ENCODE measurements at places on chromosomes 6 and 20. TPM values are rescaled to one million over a fixed set of nuclear protein-coding genes. Genes with fewer than 3 reads are reported as not detected.
A peak's percentile ranks its signal among the peaks of the same experiment; 100 is the strongest.

DNA sequence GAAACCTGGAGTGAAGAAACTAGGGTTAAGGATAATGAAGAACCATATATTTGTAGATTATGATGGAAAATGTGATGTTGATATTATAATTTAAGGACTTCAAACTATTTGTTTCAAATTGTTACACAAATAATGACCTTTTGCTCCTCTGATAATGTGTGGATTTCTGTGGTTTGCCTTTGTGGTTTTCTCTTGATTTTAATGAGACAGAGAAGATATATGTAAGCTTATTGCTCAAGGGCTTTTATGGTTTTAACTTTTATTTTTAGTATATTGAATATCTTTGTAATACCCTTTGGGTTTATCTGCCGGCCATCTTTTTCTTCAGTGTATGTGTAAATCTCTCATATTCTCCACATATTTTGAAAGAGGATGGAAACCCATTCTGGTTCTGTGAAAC is 362.3 kb downstream of the RIMS1 start:
- DNase-seq: no peak

- no peak for DNase-seq
Measured at GRCh38 chr6:110542311-110543024, 66.1 kb upstream of the SLC22A16 start.

GRCh38 chr6:111121789-111122350 is 34.6 kb downstream of the SLC16A10 start:
- no peak for DNase-seq

- no peak for DNase-seq
Measured at GRCh38 chr6:102660303-102660702, 1266.8 kb downstream of the GRIK2 start.

GRCh38 chr6:27866357-27867050 is 45.7 kb downstream of the OR2B2 start:
- DNase-seq: peak; percentile 78

The MAP3K7 gene
- total RNA-seq: 10.1 TPM

GRCh38 chr6:110221738-110222137 is 41.5 kb downstream of the CDC40 start:
- no peak for DNase-seq

The HEY2 gene
- total RNA-seq: 0.33 TPM

The ELOVL5 gene
- total RNA-seq: 82.7 TPM

DNA sequence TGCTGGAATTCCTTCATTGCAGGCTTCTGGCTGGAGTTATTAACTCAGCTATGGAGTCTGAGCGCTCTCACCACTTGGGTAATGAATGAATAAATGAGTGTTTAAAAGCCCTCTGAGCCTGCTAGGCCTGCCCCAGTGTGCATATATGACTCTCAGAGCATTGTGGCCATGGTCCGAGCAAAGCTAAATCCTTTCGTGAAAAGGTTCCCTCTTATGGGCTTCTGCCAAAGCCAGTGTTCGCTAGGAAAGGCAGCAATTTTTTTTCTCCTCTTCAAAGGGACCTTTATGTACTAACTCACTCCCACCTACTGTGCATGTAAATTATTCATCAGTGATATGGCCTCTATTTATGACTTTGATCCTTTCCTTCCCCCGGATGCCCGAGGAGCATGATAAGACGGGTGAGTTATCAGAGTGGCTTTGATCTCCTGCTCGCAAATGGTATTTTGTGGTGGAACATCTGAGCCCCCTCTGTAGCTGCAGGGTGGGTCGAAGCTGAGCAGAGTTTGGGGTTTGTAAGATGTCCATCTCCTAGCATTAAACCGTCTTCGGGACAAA is 88.6 kb downstream of the LINC00237 start:
- no peak for DNase-seq

DNA sequence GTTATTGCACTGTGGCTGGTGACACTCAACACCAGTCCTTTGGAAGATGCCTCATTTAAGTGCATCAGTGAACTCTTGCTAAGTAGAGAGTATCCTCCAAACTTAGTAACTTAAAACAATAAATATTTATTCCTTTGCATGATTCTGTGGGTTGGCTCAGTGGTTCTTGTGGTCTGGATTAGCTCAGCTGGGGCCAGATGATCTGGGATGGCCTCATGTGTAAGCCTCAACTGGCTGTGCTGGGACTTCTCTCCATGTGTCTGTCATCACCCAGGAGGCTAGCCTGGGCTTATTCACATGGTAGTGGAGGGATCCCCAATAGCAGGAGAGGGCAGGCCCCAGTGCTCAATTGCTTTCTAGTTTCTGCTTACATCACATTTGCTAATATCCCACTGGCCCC is 8.3 kb downstream of the LRRN4 start:
- DNase-seq: no peak

GRCh38 chr20:46286977-46287376 is 21.3 kb downstream of the CDH22 start:
- DNase-seq: no peak

The BMP6 gene
- total RNA-seq: not detected

The FAM217A gene
- total RNA-seq: not detected

- no peak for DNase-seq
Measured at GRCh38 chr20:13099676-13100075, 90.9 kb downstream of the SPTLC3 start.

DNA sequence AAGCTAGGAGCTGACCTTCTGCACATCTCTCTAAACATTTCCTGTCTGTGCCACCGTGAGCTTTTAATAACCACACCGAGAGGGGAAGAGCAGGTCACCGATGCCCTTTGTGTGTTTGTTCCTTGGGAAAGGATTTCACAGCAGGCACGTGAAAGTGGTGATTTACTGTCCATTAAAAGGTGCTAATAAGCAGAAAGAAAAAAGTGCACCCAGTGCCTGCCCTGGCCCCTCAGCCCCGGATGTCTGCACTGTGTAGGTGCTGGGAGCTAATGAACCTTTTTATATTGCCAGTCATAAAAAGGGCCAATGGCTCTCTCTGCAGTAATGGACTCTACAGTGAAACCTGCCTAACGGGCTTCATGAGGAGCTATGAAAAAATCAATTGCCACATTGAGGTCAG is 312.6 kb downstream of the C6orf118 start:
- no peak for DNase-seq

- peak; percentile 81 for DNase-seq
Measured at GRCh38 chr6:36120539-36120938, 9.8 kb upstream of the MAPK13 start.

DNA sequence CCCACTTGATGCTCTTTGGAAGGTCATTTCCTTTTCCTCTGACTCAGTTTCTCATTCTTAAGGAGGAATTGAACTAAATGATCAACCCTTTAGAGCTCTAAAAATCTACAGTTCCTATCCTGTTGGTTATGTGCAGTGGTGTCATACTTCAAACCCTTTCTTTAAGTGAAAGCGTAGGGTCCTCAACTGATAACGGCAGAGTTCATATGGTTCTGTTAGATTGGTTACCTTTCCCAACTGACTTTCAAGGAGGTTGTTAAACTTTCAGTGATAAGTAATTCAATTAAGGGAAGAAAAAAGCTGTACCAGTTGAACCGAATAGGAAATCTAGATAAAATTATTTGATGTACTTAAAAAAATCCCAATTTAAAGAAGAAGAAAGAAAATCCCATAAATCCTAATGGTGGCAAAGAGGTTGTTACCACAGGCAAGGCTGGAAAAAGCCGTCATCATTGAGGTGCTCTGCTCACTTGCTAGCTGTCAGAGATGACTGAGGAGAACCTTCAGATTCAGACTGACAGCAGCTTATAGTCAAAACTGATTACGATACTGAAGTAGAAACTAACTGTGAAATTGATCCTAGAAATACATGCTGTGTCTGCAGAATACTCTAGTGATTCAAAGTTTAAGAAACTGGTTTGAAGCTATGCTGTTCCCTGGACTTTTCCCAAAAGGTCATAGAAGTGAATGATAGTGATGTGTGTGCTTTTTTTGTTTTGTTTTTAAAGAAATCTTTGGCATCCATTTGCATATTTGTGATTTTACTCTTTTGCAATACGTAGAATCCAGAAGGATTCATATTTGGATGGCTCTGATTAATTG is 16.2 kb downstream of the TMEM14A start:
- no peak for DNase-seq

DNA sequence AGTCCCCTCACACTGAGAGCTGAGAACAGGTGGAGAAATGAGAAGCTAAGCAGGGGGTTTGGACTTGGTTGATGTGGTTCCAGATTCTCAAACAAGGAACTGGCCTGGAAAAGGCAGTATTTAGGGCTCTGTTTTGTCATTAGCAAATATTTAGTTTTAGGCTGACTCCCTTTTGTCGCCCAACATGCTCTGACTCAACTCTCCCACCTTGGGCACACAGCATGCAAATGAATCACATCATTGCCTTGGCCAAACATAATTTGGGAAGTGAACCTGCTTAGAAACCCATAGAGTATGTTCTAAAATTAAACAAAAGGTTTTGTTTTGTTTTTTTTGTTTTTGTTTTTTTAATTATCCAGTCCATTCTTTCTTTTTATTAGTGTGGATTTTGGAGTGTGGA is 9.5 kb upstream of the UQCC2 start:
- DNase-seq: no peak

DNA sequence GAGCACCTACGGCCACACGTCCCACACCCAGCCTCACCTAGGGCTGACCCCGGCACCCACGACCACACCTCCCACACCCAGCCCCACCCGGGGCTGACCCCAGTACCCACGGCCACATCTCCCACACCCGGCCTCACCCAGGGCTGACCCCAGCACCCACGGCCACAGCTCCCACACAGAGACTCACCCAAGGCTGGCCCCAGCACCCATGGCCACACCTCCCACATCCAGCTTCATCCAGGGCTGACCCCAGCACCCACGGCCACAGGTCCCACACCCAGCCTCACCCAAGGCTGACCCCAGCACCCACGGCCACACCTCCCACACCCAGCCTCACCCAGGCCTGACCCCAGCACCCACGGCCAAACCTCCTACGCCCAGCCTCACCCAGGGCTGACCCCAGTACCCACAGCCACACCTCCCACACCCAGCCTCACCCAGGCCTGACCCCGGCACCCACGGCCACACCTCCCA is 36.7 kb downstream of the NINL start:
- no peak for DNase-seq

- no peak for DNase-seq
Measured at GRCh38 chr6:84618046-84618752, 146.2 kb downstream of the TBX18 start.

DNA sequence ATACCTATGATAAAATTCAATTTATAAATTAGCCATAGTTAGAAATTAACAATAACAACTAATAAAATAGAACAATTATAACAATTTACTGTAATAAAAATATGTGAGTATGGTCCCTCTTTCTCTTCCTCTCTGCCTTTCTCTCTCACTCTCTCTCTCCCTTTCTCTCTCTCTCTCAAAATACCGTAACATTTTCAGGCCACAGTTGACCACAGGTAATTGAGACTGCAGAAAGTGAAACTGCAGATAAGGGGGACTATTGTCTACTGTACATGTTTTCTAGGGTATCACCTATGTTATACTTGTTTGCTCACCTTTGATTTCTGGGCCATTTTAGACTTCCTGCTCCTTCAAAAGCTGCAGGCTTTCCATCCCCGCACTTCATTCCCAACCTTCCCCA is 46.8 kb downstream of the LY86 start:
- no peak for DNase-seq

- DNase-seq: no peak
Measured at GRCh38 chr6:52846002-52846401, 5.4 kb upstream of the GSTA5 start.

DNA sequence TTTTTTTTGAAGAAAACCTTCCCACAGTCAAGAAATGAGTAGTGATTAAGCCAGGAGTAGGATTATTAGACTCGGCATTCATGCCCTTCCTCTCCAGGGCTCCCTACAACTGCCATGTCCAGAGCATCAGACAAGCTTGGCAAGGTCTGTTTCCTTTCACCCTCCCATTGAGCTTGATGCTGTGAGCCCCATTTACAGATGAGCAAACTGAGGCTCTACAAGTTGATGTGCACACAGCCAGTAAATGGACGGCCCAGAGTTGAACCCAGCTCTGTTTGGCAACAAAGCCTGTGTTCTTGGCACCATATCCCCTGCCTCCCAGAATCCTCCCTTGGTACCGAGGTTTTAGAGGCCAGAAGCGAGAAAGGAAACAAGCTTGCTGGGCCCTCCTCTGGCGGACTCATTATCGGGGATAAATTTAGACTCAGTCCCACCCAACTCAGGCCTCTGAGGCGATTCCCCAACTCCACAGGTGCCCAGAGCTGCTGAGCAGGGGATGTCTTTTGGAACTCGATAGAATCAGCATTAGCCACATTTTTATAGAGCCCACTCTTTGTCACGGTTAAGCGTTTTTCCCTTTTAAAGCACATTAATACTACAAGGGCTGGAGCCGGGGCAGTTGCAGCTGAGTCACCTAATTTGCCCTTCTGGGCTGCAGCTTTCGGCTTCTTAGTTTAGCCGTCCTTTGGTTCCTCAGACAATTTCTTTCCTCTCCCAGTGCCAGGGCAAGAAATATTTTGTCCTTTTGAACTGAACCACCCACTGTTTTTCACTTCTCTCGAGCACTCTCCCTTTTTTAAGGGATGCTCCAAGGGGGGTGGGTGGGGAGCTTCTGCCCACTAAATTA is 23.0 kb upstream of the NFATC2 start:
- DNase-seq: no peak

- no peak for DNase-seq
Measured at GRCh38 chr6:46235242-46235641, 64.5 kb upstream of the ENPP5 start.

The FAM135A gene
- total RNA-seq: 6.5 TPM

DNA sequence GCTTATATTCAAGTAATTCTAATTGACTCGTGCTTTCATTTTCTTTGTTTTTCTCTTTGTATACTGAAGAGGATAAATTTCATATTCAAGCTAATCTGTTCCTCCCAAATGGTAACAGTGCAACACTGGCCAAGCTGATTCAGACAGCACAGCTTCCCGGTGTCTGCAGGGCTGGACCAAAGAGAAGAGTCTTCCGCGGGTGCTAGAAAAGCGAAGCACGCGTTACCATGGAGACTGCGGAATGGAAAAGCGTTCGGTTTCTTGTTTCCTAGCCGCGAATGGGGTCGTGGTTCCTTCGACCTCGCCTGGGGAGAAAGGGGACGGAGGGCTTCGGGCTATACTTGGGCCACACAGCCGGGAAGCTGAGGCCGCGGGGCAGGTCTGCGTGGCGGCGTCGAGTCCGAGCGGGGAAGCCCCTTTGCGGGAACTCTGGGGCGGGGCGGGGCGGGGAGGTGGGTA is 6.2 kb upstream of the ZNF311 start:
- no peak for DNase-seq

- no peak for DNase-seq
Measured at GRCh38 chr6:35468980-35469750, 964 bp downstream of the RPL10A start.

- no peak for DNase-seq
Measured at GRCh38 chr6:3707024-3707423, 44.5 kb downstream of the PXDC1 start.

DNA sequence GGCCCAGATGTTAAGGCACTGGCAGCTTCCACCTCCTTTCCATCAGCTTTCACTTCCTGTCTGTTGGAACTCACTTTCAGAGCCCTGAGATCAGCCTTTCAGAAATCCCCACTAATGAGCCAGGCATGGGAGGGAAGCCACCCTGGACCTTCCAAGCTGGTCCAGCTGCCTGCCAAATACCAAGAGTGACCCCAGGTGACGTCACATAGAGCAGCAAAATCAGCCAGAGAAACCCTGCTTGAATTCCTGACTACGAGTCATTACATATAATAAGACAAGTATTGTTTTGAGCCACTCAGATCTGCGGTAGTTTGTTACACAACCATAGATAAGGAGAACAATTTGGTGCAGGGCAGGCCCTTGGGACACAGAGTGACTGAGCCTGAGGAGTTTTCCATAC is 556.0 kb upstream of the JAG1 start:
- no peak for DNase-seq

- no peak for DNase-seq
Measured at GRCh38 chr20:18001131-18001921, 32.5 kb downstream of the MGME1 start.

The NKAPL gene
- not detected for total RNA-seq

The TPX2 gene
- total RNA-seq: 0.62 TPM

The FABP7 gene
- not detected for total RNA-seq

The MLN gene
- total RNA-seq: not detected

The PPIL6 gene
- 1.4 TPM for total RNA-seq
